LoVo (cell line): ENCODE measurements at places on chromosomes 2 and 18.

DNA sequence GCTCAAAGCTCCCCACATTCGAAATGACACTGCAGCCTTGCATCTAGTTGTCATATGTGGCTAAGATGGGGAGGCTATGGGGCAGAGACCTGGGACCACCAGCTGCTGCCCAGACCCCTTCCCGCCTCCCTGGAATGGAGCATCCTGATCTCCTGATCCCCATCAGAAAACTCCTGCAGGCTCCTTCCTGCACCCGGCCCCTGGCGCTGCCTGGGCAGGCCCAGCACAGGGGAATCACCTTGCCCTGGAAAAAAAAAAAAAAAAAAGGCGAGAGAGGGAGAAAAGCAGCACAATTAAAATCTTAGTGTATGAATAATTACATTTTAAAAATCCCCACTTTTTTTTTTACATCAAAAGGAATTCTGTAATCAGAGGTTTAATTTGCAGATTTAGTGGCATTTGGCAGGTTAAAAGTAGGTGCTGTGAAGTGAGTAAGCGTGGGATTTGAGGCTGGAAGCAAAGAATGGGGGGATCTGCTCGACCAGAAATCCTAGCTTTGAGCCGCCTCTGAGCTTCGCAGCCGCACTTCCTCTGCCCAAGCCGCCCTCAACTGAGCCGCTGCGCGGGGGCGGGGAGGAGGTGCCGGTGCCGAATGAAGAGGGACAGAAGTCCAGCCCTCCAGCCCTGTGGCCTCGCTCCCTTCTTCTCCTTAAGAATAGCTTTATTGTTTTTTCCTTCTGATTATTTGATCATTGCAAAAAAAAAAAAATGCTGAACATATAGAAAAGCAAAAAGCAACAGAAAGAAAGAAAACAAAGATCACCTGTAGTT is 30.0 kb downstream of the THNSL2 start:
- no peak for DNase-seq

DNA sequence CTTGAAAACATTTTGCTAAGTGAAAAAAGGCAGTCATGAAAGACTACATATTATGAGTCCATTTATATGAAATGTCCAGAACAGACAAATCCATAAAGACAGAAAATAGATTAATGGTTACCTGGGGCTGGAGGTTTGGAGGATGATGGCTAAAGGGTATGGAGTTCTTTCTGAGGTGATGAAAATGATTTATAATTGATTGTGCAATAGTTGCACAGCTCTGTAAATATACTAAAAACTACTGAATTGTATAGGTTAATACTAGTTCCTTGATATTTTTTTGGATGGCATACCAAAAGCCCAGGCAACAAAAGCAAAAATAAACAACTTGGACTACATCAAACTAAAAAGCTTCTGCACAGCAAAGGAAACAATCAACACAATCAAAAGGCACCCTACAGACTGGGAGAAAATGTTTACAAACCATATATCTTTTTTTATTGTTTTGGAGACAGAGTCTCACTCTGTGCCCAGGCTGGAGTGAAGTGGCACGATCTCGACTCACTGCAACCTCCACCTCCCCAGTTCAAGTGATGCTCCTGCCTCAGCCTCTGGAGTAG is 21.5 kb downstream of the SOS1 start:
- DNase-seq: no peak

GRCh38 chr2:6940820-6941219 is 23.6 kb downstream of the RNF144A start:
- DNase-seq: no peak

DNA sequence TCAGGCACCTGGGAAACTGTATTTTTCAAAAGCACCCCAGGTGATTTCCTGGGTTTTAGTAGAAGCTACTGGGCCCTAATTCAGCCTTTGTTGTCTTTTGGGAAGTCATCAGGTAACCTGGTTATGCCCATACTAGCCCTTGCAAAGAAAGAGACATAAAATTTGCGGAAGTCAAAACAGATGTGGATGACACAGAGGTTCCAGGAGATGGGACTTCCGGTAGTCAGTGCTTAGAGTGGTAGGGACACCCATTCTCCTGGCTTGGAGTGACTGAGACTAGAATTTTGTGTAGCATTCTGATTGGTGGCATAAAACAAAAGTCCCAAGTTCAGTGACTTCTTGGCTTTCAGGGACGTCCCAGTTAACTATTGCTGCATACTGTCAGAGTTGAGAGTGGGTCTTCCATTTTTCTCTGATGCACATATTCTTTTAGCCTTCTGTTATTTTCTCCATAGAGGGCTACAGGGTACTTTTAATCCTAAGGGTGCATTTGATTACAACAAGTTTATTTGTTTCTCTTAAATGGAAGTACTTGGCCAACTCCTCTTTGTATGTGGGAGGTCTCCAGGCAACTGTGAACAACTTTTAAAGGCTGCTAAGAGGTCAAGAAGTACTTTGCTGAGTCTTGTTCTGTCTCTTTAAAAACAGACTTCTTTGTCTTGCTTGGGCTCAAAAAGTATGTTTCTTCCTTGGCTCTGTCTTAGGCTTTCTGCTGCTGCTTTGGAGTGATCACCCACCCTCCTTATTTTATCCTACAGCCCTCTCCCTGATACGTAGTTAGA is 8.8 kb downstream of the NAB1 start:
- no peak for DNase-seq

GRCh38 chr2:197216361-197216979 is 94.1 kb downstream of the ANKRD44 start:
- no peak for DNase-seq

DNA sequence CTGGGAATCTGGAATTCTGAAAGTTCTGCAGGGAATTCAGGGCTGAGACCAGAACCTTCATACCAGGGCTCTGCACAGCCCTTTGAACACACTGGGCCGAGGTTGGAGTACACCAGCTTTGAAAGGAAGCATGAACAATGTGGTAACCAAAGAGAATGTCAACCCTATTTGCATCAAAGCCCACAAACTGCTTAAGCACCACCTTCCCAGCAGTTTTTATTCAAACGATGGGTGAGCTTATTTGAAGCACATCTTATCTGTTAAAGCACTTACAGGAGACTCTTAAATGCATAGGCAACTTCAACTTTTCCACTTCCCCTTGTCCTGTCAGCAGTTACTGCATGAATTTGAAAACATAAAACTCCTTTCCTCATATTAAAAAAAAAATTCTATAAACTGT is 96.6 kb downstream of the TXNL1 start:
- DNase-seq: no peak

DNA sequence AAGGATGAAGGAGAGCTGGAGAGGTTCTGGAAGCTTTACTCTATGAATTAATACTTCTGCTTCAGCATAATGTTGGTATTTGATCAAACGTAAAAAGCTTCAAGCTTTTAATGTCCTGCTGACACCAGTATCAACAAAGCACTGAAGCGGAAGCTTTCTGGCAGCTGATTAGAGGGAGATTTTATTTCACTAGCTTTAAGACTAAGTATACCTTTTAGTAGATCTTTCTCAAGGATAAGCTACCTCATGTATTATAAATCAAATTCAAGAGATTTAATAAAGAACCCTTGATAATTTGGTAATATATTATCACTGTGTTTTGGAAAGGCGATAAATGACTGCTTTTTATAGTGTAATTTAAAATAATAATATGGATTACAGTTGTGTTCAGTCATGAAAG is 128.0 kb upstream of the CD302 start:
- DNase-seq: no peak

- peak; percentile 26 for DNase-seq
Measured at GRCh38 chr2:157173740-157174184, 83.7 kb upstream of the GALNT5 start.

- peak; percentile 50 for DNase-seq
Measured at GRCh38 chr2:241965931-241966412, 96.4 kb downstream of the RTP5 start.

- no peak for DNase-seq
Measured at GRCh38 chr2:216572582-216573578, 60.3 kb upstream of the IGFBP2 start.

DNA sequence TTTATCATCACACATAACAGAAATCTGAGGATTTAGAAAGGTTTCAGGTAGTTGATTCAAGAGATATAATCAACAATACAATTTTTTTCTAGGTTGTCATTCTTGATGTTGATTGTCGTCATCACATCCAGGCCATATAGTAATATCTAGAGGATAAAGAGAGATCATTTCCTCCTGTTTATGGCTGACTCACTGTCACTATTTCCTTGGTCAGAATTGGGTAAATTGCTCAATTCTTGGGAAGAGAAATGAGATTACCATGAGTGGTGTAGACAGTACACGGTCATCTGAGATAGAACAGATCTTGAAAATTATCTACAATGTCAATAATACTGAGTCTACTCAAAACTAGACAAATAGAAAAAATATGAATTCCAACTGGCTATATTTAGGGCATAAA is 78.8 kb downstream of the ZNF804A start:
- DNase-seq: no peak

DNA sequence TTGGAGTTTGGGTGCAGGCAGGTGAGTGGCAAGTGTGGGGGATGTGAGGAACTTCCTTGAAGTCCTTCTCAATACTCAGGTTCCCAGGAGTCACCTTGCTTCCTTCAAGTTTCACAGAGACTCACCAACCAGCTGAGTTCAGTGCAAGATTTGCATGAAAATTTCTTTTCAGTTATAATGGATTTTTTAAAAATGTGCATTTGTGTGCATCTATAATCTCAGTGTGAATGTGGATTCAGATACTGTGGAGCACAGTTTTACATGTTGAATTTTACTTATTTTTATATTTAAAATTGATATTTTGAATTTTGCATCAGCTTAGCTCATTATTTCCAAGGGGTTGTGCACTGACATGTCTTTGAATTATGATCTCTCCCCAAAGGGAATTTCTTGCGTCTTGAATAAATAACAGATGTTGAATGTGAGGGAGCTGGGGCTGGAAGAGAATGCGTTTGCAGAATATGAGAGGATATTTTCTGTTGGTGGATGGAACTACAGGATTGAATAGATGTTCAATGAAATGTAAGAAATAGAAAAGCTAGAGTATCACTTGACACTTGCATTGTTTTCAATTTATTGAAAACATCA is 184.3 kb downstream of the RPRM start:
- no peak for DNase-seq

GRCh38 chr18:59038295-59039039 is 101.2 kb upstream of the SEC11C start:
- no peak for DNase-seq

GRCh38 chr2:43537137-43537536 is 58.7 kb downstream of the THADA start:
- no peak for DNase-seq

GRCh38 chr2:72864500-72864899 is 22.7 kb upstream of the SPR start:
- no peak for DNase-seq

DNA sequence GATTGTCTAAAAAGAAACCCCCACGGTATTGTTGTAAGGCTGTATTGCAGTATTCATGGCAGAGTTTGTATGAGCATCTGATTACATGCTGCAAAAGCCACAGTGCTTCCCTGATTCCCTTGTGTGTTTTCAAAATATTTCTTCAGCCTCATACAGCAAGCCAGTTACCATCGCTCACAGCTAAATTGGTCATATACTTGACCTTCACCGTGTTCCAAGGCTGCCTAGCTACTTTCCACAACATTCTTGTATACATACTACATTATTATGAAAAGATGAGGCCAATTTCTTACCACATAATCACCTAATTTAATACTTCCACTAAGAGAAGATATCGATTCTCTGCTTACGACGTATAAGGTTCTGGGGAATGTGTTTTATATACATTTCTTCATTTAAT is 576.3 kb upstream of the CNTNAP5 start:
- DNase-seq: no peak

DNA sequence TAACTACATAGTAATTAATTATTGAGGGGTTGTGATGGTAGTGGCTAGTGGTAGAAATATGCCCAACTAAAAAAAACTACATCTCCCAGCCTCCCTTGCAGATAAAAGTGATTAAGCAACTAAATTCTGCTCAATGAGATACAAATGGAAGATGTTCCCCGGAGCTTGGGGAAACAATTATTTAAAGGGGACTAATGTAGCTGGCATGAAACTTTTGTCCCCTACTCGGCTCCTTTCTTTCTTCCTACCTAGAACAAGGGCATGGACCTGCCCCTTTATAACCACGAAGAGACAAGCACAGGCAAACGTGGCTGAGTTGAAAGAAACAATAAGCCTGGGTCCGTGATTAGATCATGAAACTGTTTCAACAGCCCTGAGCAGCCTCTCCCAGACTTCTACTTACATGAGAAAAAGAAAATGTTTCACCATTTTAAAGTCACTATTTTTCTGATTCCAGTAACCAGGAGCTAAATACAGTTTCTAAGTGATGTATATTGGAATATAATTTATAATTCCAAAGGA is 236.9 kb downstream of the SCG2 start:
- DNase-seq: no peak

DNA sequence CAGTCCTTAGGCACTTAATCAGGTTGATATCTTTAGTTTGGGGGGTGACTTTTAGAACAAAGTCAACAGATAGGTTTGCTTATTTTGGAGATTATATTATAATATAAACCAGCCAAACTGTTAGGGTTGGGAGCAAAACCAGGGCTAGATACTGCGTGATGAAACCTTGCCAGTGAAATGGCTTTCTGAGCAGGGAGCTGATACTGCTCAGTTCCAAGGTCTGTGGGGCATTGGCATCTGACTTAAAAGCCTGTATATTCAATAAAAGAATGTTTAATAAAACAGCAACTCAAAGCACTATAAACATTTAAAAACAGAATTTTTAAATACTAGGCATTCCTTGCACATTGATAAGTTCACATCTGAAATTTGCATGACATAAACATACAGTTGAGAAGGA is 19.3 kb downstream of the PTPRM start:
- DNase-seq: no peak

DNA sequence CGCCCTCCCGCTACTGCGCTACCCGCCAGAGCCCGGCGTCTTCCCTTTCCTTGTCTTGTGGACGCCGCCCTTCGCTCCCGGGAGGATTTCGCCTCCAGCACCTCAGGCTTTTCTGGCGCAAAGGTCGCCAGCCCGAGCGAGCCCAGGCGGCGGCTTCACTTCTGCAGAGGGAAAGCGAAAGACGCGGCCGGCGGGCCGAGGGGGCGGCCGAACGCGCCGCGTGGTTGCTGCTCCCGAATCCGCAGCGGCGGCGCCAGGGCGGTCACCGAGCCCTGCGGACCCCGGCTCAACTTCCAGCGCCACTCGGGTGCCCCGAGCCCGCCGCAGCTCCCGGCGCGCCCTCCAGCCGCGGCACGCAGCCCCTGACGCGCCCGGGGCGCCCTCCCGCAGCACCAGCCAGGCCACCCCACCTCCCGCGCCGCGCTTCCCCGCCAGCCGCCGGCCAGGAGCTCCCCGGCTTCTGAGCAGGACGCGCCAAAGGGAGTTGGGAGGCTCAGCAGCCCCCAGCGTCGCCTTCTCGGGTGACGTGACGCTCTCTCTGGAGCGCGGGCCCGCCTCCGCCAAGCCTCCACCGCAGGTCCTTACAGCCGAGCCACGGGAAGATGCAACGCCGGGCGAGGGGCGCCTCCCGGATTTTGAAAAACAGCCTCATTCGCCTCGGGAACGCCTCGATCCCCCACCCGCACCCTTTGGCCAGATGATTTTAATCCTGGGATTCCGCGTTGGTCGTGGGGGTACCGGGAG is 84.9 kb upstream of the EPB41L3 start:
- peak; percentile 41 for DNase-seq

GRCh38 chr2:182554950-182555349 is 128.1 kb upstream of the PDE1A start:
- no peak for DNase-seq
